Naive B cell (primary cell): ENCODE measurements at places on chromosomes 12 and 14.

DNA sequence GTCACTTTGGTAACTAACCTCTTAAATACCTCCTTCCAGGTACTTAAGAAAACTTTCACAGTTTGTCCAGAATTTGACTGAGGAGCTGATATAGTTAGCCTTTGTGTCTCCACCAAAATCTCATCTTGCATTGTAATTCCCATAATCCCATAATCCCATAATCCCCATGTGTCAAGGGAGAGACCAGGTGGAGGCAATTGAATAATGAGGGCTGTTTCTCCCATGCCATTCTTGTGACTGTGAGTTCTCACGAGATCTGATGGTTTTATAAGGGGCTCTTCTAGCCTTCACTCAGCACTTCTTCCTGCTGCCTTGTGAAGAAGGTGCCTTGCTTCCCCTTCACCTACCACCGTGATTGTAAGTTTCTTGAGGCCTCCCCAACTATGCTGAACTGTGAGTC, 7.8 kb upstream of the NOVA1 start:
- H3K27ac ChIP-seq: no peak overlapping the region
- H3K36me3 ChIP-seq: no peaks in the 10 kb centered on the region
- H3K4me1 ChIP-seq: no peaks in the 10 kb centered on the region
- H3K27me3 ChIP-seq: no peaks in the 10 kb centered on the region

GRCh38 chr12:49033611-49034285, 15.2 kb upstream of the PRKAG1 start:
- peaks cover 1% of the 10 kb centered on the region for H3K36me3 ChIP-seq
- H3K27ac ChIP-seq: no peak overlapping the region
- no peaks in the 10 kb centered on the region for H3K27me3 ChIP-seq
- H3K4me3 ChIP-seq: no peak overlapping the region
- H3K4me1 ChIP-seq: peaks cover 5% of the 10 kb centered on the region

GRCh38 chr12:8913702-8914032, 642 bp upstream of the PHC1 start:
- DNase-seq: no peak
- peak overlapping the region; percentile 98 for H3K27ac ChIP-seq
- H3K4me1 ChIP-seq: peaks cover 13% of the 10 kb centered on the region
- H3K4me3 ChIP-seq: peak overlapping the region; percentile 94

DNA sequence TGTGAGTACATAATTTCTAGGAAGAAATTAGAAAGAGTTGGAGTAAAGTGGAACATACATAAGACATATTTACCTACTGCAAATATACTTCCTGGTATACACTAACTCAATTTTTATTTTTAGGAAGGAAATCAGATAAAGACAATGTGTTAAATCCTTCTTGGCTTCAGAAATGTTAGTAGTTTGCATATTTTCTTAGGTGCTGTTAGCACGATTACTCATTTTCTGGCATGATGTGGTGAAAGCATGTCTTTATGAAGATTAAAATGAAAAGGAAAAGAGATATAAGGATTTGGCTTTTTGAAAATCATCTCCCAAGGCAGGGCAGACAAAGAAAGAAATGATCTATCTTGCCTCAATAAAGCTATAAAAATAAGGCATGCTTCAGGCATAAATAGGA, 287.6 kb upstream of the E2F7 start:
- no peak for DNase-seq
- H3K4me1 ChIP-seq: no peaks in the 10 kb centered on the region
- H3K36me3 ChIP-seq: no peaks in the 10 kb centered on the region
- no peak overlapping the region for H3K4me3 ChIP-seq

DNA sequence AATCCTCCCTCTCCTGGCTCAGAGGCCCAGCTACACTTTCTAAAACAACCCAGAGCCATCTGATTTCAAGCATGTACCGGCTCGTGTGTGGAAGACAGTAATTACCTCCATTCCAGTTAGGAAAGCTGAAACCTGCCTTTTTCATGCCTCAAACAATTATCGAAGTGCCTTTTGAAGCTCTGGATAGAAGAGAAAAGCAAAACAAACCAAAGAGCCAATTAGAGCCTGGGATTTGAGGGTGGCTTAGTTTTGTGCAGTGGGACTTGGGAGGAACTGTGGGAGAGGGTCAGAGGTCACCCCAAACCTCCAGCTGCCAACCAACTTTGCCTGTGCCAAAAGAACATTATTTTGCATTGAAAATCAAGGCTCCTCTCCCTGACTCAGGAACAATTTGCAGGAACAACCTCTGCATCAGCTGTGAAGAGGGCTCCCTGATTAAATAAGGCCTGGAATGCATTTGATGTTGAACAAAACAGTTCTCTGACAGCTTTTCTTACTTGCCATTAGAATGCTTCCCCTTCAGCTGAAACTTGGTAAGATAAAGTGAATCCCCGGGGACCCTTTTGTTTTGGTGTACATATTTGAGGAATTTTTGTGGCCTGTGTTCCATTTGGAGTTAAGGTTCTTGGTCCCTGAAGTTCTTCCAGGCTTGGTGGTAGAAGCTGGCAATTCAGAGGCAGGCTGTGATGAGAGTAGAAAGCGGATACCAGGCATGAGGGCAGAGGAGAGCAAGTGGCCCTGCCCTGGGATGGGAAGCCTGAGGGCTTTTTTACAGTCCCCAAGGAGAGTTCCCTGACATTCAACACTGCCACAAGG, 270.1 kb downstream of the ZFP36L1 start:
- peaks cover 77% of the 10 kb centered on the region for H3K4me1 ChIP-seq
- DNase-seq: no peak
- H3K36me3 ChIP-seq: peaks cover 6% of the 10 kb centered on the region
- peak overlapping the region; percentile 30 for H3K4me3 ChIP-seq
- H3K27ac ChIP-seq: peak overlapping the region; percentile 85
- H3K27me3 ChIP-seq: no peaks in the 10 kb centered on the region

DNA sequence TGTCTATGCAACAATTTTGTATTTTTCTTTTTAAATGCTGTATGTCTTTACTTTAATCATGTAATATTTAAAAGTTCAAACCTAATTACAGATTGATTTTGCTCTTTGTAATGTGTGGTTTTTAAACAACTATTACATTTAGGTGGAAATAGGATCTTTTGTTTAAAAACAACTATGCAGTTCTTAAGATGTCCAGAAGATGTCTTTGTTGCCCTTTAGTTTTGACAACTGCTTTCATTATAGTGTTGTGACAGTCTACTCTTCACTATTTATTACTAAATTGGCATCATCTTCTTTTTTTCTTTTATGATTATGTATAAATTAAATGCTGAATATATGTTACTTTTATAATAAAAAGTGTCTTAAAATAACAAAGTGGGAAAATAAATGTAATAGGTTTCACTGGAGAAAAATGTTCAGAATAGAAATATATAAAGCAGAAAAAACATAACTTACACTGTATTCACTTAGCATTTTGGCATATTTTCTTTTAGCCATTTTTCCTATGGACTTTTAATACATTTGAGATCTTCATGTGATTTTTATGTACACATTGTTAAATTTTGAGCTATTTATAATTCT, 27.1 kb upstream of the PCNX4 start:
- no peak overlapping the region for H3K4me3 ChIP-seq
- no peaks in the 10 kb centered on the region for H3K4me1 ChIP-seq
- peak; percentile 11 for DNase-seq

DNA sequence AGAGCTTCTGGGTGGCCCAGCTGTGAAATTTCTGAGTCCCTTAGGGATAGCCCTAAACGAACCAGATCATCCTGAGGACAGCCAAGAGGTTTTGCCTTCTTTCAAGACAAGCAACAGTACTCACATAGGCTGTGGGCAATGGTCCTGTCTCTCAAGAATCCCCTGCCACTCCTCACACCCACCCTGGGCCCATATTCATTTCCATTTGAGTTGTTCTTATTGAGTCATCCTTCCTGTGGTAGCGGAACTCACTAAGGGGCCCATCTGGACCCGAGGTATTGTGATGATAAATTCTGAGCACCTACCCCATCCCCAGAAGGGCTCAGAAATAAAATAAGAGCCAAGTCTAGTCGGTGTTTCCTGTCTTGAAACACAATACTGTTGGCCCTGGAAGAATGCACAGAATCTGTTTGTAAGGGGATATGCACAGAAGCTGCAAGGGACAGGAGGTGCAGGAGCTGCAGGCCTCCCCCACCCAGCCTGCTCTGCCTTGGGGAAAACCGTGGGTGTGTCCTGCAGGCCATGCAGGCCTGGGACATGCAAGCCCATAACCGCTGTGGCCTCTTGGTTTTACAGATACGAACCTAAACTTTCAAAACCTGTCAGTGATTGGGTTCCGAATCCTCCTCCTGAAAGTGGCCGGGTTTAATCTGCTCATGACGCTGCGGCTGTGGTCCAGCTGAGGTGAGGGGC, 38.9 kb downstream of the DAD1 start:
- DNase-seq: no peak
- H3K27me3 ChIP-seq: no peaks in the 10 kb centered on the region
- H3K27ac ChIP-seq: peak overlapping the region; percentile 94
- H3K4me3 ChIP-seq: peak overlapping the region; percentile 66
- H3K36me3 ChIP-seq: peaks cover 7% of the 10 kb centered on the region

DNA sequence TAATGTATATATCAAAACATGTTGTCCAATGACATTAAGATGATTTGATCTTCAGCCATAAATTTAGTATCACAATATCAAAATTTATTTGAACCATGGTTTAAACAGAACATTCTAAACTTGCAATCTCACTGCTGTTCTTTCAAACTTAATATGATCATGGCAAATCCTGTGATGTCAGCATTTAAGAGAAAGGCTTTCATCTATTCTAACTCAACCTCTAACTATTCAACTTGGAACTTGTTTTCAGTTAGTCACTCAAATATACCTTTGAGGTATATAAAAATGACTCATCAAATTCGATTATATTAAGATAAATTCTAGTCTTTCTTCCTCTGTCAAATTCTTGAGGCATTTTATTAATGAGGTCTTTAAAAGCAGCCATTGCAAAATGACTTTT, 747.0 kb upstream of the FLRT2 start:
- no peak overlapping the region for H3K4me3 ChIP-seq
- H3K4me1 ChIP-seq: no peaks in the 10 kb centered on the region
- H3K36me3 ChIP-seq: no peaks in the 10 kb centered on the region

- no peak for DNase-seq
- H3K36me3 ChIP-seq: no peaks in the 10 kb centered on the region
- H3K27ac ChIP-seq: no peak overlapping the region
- no peak overlapping the region for H3K4me3 ChIP-seq
- peaks cover 19% of the 10 kb centered on the region for H3K4me1 ChIP-seq
- no peaks in the 10 kb centered on the region for H3K27me3 ChIP-seq
Measured at GRCh38 chr14:95250140-95250769, 69.5 kb downstream of the CLMN start.

DNA sequence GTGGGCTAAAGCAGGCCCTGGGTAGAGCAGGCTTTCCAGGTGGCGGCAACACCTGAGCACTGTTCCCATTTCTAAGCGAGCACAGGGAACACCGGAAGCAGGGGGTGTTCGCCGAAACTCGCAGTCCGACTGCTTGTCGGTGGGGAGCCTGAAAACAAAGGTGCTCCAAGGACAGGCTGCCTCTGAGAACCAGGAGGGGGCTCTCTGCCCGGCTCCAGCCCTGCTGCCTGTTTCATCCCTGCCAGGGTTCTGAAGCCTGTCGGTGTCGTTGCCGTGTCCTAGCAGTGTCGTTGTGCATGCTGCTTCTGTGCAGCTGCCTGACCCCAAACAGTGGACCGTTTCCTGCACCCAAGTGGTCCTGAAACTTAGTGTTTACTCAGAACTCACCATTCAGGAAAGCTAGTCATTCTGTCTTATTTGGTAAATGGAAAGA, 21.8 kb downstream of the CCNK start:
- no peaks in the 10 kb centered on the region for H3K4me1 ChIP-seq
- H3K4me3 ChIP-seq: no peak overlapping the region
- peaks cover 38% of the 10 kb centered on the region for H3K36me3 ChIP-seq

DNA sequence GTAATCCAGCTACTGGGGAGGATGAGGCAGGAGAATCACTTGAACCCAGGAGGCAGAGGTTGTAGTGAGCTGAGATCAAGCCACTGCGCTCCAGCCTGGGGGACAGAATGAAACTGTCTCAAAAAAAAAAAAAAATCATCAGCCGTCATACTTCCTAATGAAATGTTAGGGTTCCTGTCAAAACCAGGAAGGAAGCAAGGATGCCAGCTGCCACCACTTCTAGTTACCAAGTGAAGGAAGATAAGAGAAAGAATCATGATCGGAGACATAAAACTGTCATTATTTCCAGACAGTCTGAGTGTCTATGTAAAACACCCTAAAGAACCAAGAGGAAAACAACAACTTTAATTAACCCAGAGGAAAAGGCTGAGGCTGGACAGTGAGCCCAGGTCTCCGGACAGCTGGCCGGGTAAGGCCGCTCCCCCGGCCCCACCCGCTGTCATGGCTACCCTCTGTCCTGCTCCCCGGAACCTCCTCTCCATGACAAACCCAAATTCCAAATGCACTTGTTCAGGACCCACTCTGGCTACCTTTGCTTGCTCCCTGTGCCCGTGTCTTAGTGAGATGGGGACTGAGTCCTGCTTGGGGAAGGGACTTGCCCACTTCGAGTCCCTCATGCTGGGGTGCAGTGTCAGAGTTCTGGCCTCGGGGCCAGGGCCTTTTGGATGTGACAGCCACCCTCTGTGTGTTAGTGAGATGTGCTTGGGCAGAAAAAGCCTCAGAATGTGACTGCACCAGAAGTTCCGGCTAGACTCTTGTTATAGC, 29.0 kb downstream of the SLC6A12 start:
- H3K4me1 ChIP-seq: peaks cover 5% of the 10 kb centered on the region
- H3K4me3 ChIP-seq: no peak overlapping the region
- no peak for DNase-seq
- no peaks in the 10 kb centered on the region for H3K36me3 ChIP-seq

GRCh38 chr14:77022236-77022852, 6.2 kb downstream of the IRF2BPL start:
- H3K4me3 ChIP-seq: no peak overlapping the region
- no peak for DNase-seq
- H3K4me1 ChIP-seq: peaks cover 19% of the 10 kb centered on the region
- H3K36me3 ChIP-seq: no peaks in the 10 kb centered on the region

GRCh38 chr14:22556021-22556989, 32.7 kb downstream of the DAD1 start:
- peak overlapping the region; percentile 100 for H3K27ac ChIP-seq
- peak overlapping the region; percentile 83 for H3K4me3 ChIP-seq
- H3K4me1 ChIP-seq: peaks cover 85% of the 10 kb centered on the region
- no peaks in the 10 kb centered on the region for H3K36me3 ChIP-seq

GRCh38 chr12:56078931-56079722, 838 bp upstream of the ERBB3 start:
- H3K36me3 ChIP-seq: no peaks in the 10 kb centered on the region
- H3K4me1 ChIP-seq: peaks cover 5% of the 10 kb centered on the region
- peak overlapping the region; percentile 83 for H3K4me3 ChIP-seq
- H3K27me3 ChIP-seq: peaks cover 42% of the 10 kb centered on the region
- peak overlapping the region; percentile 44 for H3K27ac ChIP-seq

- H3K4me3 ChIP-seq: no peak overlapping the region
- peaks cover 29% of the 10 kb centered on the region for H3K4me1 ChIP-seq
- no peak for DNase-seq
- peak overlapping the region; percentile 53 for H3K27ac ChIP-seq
- no peaks in the 10 kb centered on the region for H3K27me3 ChIP-seq
- H3K36me3 ChIP-seq: no peaks in the 10 kb centered on the region
Measured at GRCh38 chr12:12734054-12734453, 16.9 kb downstream of the CDKN1B start.
